NCI-H187 treated with DMSO at 0.1 percent for 48 hours (cell line): ENCODE measurements at places on chromosomes 1 and 21.

DNA sequence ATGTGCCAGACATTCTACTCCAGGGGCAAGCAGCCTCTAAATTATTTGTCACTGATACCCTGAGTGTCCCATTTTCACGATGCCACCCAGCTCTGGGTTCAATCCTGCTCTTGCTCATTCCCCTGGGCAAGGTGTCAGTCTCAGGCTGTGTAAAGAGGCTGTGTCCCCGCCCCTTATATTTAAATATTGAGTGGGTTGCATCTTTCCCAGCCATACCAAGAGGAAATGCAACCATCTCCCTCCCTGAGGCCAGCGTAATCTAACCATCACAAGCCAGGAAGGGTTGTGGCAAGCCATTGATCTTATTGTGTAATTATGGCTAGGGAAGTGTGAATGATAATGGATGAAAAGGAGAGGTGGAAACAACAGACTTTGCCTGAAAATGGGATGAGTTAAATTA lies 54.7 kb upstream of the CLDN14 start:
- DNase-seq: no peak

DNA sequence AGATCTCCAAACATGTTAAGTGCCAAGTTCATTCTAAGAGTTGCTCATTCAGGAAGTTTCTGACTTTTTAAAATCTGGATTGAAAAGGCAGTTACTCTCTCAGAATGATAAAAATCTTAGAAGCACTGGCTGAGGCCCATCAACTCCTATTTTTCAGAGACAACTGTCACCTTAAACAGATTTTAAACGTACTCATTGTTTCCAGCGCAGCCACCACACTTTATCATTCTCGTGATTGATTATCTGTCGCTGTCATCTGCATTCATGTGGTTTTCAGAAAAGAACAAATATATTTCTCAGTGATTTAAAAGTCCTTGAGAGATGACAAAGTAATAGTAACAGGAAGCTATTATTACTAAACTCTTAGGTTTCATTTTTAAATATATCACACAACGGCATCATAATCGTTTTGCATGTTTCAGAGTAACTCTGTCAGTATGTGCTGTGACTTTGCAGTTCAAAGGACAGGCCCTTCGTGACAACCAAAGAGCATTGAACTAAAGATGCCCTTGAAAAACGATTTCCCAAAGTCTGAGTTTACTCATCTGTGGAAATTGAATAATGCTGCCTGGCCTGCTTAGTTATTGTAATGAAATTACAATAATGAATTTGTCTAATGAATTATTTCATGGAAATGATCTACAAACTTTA lies 14.9 kb upstream of the KCNK1 start:
- DNase-seq: no peak

GRCh38 chr1:182662121-182662890 lies 22.1 kb downstream of the RGS8 start:
- no peak for DNase-seq

GRCh38 chr1:221241592-221241991 lies 362.3 kb downstream of the HLX start:
- no peak for DNase-seq

GRCh38 chr1:174550296-174550695 lies 102.5 kb downstream of the GPR52 start:
- no peak for DNase-seq

DNA sequence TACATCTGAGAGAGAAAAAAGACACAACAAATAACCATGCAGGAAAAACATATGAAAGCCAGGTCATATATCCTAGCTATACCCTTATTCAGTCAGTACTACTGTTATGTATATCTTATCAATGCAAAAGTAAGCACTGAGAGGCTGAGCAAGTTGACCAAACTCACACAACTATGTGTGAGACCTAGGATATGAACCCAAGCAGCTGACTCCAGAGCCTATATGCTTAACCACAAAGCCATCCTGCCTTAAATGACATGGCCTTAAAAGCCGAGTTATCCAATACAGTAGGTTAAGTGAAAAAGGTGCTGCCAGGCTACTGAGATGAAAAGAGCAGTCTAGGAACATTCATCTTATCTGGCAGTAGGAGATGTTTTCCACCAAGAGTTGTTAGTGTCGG lies 151.6 kb downstream of the RERE start:
- DNase-seq: no peak

- DNase-seq: no peak
These were observed 80.8 kb downstream of the MATN1 start for GRCh38 chr1:30642391-30643120.

GRCh38 chr1:29675481-29676263 lies 439.4 kb downstream of the PTPRU start:
- DNase-seq: no peak

- no peak for DNase-seq
These were observed 6.7 kb downstream of the SLC19A1 start for GRCh38 chr21:45535341-45536081.

- no peak for DNase-seq
These were observed 26.9 kb upstream of the EYA3 start for GRCh38 chr1:28115267-28115666.

DNA sequence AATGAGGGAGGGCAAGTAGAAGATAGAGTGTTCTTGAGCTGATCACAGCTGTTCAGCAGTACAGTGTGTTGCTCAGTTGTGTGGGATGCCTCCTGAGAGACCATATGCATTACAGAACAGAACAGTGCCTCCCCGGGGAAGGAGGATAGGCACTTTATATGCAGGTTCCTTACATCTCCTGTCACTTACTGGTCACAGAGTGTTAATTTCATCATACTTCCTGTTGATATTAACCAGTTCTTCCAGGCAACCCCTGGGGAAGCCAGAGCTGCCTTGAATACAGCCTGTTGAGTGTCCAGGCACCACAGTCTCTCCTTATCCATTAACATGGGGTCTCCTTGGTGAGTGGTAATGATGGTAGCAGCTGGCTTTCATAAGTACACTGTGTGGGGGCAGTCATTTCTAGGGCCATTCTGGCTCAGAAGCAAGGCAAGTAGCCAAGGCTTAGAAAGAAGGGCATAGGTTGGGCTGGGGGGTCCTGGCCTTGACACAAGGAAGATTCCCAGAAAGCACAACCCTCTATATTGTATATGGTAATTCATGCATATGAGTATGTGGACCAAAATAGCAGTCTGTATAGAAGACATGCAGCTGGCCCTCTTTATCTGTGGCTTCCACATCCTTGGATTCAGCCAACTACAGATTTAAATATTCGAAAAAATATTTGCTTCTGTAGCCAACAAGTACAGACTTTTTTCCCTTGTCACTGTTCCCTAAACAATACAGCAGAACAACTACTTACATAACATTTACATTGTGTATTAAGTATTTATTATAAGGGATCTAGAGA lies 142.4 kb downstream of the ZP4 start:
- DNase-seq: no peak

DNA sequence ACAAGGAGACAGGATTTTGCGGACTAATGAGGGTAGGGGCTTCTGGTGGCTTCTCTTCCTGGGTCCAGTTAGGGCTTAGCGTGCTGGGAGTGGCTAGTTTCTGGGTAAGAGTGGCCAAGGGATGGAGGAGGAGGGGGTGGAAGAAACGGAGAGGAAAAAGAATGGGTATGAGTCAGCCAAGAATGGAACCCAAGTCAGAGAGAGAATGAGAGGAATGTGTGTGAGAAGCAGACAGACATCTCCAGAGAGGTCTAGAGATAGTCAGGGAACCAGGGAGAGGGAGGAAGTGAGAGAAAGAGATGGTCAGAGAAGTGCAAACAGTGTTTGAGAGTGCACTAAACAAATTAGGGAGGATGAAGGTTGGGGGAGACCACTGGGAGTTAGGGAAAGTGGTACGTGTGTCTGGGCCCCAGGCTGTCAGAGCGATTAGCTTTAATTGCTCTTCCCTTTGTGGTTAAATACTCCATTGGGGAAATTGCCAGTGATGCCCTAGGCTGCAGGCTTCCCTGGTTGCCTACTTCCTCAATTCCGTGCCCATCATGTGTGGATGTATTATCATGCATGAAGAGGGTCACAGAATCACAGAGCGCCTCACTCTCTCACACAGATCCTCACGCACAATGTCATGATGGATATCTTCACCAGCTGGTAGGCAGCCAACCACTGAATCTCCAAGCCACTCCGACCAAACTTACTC lies 1.4 kb downstream of the PEA15 start:
- no peak for DNase-seq

GRCh38 chr1:155649676-155650075 lies 38.9 kb downstream of the YY1AP1 start:
- no peak for DNase-seq
